Activated CD8-positive, alpha-beta memory T cell treated with anti-CD3 and anti-CD28 coated beads for 36 hours (primary cell): ENCODE measurements at places on chromosomes 7 and 10. TPM values are rescaled to one million over a fixed set of nuclear protein-coding genes. Genes with fewer than 3 reads are reported as not detected.

Gene SFTPA1
- total RNA-seq: not detected

Gene FGFBP3
- 3.3 TPM for total RNA-seq

Gene NME8
- not detected for total RNA-seq

Gene ACADSB
- total RNA-seq: 27.0 TPM

Gene CRTAC1
- total RNA-seq: not detected

Gene TMEM270
- not detected for total RNA-seq

Gene SMIM30
- 56.8 TPM for total RNA-seq

Gene TMEM139
- 0.80 TPM for total RNA-seq

Gene KIAA1549
- total RNA-seq: 1.7 TPM

Gene ASB4
- not detected for total RNA-seq

Gene NPY
- total RNA-seq: not detected

Gene TMEM130
- not detected for total RNA-seq

Gene DBF4
- total RNA-seq: 76.6 TPM

Gene ENKUR
- total RNA-seq: 0.15 TPM

Gene GPR37
- total RNA-seq: not detected

Gene TECPR1
- 25.6 TPM for total RNA-seq

Gene BAG3
- 16.4 TPM for total RNA-seq

Gene AKR1E2
- total RNA-seq: 2.0 TPM

Gene CCDC3
- not detected for total RNA-seq
